ENCODE measurements at places on chromosomes 3 and 15. TPM values are rescaled to one million over a fixed set of nuclear protein-coding genes. Genes with fewer than 3 reads are reported as not detected.

GRCh38 chr3:153600896-153601295 is 438.9 kb downstream of the RAP2B start:
- no peak for DNase-seq

GRCh38 chr3:171972871-171973348 is 66.5 kb upstream of the FNDC3B start:
- DNase-seq, result no peak

DNA sequence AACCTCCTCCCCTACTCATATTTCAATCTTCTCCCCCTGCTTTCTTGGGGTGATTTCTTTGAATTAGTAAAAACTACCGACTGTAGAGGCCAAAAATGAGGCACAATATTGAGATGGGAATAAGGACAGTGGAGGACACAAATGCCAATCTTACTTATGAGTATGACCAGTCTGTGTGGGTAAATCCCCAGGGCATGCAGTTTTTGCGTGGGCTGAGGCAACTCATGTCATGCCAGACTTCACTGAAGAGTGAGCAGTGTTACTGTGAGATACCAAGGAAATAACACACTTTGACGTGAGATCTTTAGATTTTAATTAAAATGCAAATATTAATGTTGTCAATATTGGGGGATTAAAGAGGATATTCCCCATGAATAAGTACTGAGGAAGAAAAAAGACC is 254.3 kb upstream of the ICE2 start:
- no peak for DNase-seq

DNA sequence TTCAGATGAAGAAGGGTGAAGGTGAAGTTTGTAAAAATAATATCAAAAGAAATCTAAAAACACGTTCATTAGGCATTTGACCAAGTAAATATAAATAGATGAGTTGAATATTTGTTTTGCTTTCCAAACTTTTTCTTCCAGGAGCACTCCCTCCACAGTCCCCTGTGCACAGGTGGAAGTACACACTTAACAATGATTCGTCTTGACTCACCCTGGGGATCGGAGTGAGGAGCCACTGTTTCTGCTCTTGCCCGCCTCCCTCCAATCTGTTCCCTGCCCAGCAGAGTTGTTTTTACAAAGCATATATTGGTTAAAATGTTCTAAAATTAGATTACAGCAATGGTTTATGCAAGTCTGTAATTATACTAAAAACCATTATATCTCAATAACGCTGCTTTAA is 175.1 kb downstream of the PTPRG start:
- peak; percentile 21 for DNase-seq

DNA sequence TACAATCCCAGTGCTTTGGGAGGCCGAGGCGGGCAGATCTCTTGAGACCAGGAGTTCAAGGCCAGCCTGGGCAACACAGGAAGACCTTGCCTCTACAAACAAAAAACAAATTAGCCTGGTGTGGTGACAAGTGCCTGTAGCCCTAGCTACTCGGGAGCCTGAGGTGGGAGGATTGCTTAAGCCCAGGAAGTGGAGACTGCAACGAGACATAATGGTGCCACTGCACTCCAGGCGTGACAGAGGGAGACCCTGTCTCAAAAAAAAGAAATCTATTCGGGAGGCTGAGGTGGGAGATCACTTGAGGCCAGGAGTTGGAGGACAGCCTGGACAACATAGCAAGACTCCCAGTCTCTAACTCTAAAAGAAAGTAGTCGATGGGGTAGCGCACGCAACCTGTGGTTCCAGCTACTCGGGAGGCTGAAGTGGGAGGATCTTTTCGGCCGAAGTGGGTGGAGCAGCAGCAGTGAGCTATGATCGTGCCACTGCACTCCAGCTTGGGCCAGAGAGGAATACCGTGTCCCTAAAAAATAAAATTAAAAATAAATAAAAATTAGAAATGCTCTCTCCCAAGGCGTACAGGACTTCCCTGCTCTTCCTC is 775 bp downstream of the C3orf33 start:
- DNase-seq, result peak; percentile 48

Gene MYLK
- total RNA-seq, result 104 TPM
